ENCODE measurements at places on chromosomes 16 and 17. TPM values are rescaled to one million over a fixed set of nuclear protein-coding genes. Genes with fewer than 3 reads are reported as not detected.

DNA sequence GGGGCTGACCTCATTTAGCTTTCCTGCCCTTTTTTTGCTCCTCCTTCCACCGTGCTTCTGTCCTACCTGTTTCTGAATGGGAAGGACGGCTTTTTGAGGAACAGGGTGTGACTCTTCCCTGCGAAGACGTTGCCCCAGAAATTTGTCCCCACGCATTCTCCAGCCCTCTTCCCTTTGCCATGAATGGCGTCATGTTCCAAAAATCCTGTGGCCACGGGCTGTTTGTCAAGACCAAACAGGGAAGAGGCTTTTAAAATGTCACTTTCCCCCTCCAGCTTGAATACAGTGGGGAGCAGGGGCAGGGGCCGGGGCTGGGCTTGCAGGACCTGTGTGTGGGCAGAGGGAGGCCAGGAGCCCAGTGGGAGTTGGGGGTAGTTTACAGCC, 13.9 kb downstream of the MPRIP start:
- peak; percentile 7 for DNase-seq

The HBA2 gene
- 2.4 TPM for total RNA-seq

- no peak for DNase-seq
Observed at GRCh38 chr16:85670840-85671239, 17.9 kb downstream of the GINS2 start.

DNA sequence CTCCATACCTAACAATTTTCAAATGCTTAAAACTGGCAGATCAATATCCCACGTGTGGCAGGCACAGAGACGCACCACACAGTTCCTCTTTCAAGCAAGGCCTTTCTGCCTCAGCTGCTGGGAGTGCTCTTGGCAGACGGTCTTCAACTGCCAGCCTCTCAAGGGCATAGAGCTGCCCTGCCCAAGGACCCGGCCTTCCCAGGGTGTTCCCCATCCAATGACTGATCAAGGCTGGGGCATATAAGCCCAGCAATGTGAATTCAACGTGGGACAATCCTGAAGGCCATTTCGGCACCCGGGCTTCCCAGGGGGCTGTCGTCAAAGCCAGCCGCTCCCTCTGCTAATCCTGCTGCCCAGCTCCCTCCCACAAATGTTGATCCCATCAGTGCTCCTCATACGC, 107.1 kb downstream of the STX8 start:
- DNase-seq = no peak

DNA sequence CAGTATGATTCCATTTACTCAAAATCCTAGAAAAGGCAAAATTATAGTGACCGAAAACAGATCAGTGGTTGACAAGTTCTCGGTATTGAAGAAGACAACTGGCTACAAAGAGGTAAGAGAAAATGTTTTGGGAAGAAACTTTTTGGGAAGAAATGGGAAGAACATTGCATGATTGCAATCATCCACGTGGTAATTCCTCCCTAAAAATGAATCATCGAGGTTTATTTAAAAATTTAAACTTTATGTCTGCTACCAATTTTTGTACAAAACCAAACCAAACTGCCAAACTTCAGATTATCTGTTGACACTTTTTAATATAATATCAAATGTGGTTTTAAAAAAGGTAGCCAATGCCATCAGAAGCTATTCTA, 8.1 kb downstream of the SMURF2 start:
- no peak for DNase-seq

The GP1BA gene
- total RNA-seq = not detected

GRCh38 chr16:16578701-16579100, 199.8 kb downstream of the NPIPA7 start:
- no peak for DNase-seq

The HBQ1 gene
- total RNA-seq = 5.2 TPM

The TSPOAP1 gene
- 10.9 TPM for total RNA-seq

DNA sequence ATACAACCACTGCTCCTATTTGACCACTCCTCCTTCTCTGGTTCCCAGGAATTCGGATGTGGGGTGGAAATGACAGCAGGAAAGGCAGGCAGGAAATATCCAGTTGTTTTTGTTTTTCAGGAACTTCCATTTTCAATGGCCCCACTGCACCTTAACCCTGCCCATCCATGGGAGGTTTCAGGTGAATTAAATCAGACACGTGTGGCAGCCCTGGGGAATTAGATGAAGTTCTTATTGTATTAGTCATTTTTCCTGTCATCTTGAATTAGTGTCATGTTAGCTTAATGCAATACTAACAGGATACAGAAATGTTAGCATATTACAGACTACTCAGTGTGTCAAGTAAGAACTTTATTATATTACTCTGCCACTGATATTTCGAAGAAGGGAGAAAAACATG, 146.4 kb downstream of the CHD9NB start:
- DNase-seq = no peak

DNA sequence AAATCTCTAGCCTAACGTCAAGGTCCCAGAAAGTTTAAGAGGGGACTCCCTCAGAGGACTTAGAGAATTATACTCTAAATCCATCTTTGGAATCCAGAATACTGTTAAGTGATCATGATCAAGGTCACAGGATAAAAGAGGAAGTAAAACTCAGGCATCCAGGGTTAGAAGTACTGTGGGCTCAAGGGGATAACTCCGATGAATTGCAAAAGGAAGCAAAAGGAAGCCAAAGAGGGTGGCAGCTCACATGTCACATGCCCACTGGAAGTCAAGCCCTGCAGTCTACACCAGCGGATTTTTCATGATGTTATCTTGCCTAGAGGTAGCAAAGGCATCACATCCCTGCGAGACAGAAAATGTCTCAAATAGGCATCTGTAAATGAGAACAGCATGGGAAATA, 3.8 kb downstream of the ZNF821 start:
- DNase-seq = no peak

- DNase-seq = no peak
Observed at GRCh38 chr16:10889855-10890254, 12.9 kb downstream of the CIITA start.

DNA sequence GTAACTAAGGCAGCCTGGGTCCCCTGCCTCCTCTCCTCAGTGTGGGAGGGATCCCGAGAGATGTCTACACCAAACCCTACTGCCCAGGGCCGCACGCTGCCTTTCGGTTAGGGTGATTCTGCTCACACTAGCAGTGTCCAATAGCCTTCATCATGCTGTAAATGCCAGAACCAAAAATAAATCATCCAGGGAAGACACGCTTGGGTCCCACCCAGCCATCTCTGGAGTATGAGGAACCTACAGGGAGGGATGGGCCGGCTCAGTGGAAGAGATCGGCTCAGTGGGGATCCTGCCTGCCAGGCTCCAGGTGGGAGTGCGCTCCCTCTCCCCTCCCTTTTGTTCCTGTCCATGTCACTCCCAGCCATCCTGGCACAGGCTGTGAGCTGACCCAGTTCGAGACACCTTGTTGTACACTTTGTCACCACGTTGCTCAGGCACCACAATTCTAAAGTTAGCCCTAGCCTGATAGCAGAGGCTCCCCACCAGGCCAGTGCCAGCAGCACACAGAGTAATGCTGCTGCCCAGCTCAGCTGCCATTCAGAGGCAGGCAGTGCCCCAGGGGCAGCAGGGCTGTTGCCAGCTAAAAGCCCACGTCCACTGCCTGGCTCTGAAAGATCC, 24.5 kb downstream of the PEMT start:
- no peak for DNase-seq

- DNase-seq = no peak
Observed at GRCh38 chr16:75497558-75497957, 2.3 kb upstream of the CHST6 start.

- DNase-seq = peak; percentile 49
Observed at GRCh38 chr16:51113236-51114125, 37.6 kb downstream of the SALL1 start.

- DNase-seq = no peak
Observed at GRCh38 chr16:83355570-83356218, 452.1 kb upstream of the HSBP1 start.

The TMC6 gene
- total RNA-seq = 120 TPM

DNA sequence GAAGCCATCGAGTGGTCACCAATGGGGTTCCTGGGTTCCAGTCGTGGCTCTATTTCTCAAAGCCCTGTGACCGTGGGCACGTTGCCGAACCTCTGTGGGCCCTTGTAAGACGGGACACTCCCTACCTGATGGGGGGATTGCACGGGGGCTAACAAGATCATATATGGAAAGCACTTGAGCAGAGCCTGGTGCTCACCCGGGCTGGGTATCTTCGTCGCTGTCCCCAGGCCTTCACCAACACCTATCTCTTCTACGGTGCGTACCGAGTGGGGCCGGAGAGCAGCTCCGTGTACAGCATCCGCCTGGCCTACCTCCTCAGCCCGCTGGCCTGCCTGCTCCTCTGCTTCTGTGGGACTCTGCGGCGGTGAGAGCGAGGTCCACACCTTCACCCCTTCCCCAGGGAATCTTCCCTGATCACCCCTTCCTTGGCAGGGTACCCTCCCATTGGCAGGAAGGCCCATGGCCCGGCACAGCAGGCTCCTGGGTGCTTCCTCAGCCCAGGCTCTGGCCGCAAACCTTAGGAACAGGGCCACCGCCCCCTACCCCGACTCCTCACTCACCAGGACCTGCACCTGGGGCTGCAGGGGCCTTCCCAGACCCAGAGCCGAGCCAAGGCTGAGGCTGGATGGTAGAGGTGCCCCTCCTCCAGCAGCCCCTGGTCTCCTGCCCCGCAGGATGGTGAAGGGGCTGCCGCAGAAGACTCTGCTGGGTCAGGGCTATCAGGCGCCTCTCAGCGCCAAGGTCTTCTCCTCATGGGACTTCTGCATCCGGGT, 2.8 kb downstream of the TMC8 start:
- DNase-seq = no peak

DNA sequence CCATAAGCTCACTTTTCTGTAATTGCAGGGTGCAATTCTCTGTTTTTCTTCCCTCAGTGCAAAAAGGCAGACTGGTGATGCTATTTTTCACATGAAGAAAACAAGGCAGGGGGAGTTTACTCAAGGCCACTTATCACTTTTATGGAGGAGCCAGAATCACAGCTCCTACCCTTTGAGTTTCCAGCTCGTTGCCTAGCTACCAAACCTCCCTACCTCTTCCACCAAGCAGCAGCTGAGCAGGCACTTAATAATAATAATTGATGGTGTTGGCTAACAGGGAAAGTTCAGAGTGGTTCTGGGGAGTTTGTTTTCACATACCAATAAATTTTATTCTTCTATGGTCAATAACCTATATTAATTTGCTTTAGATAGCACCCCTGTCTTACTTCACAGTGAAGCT, 31.9 kb upstream of the MPHOSPH6 start:
- no peak for DNase-seq

DNA sequence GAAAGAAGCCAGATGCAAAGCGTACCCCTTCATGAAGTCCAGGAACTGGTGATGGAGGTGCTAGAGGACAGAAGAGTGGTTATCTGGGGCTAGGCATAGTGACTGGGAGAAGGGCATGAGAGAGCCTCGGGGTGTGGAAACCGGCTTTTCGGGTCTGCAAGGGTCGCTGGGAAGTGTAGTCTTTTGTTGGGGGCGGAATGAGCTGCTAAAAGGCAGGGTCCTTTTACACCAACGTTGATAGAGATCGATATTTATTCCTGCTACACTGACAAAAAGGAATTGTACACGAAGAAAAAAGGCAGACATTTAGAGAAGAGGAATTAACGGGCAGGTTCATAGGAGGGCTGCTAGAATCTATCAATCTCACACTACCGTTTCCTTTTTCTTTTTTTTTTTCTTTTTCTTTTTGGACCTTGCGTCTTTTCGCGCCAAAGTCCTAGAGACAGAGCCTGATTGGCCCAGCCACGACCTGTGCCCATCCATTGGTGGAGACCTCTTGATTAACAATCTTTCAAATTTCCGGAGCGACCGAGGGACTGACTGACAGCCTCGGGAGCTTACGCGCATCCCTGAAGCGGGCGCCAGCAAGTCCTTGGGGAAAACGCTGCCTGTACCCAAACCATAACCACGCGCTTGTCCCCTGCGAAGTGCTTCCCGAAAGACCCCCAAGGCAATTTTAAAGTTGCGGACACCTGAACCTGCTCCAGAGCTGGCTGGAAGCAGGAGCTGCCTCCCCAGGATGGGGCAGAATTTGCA, 27.7 kb upstream of the DHRS7B start:
- peak; percentile 81 for DNase-seq

DNA sequence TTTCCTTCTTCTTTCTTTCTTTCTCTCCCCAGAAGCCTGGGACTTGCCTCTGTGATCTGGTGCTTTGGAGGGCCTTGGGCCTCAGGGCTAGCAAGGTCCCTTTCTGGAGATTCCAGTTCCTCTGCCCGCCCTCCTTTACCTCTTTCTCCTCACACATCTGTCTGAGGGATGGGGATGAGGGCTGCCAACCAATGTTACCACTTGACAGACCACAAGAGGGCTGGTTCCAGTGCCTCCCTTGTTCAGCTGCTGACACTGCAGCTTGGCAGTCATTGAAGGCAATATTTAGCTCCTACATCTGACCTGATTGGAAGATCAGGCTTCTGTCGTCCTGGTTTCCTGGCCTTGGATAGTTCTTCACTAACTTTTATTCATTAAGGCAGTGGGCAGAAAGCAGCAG, 3.6 kb upstream of the ZNF652 start:
- peak; percentile 52 for DNase-seq

- DNase-seq = no peak
Observed at GRCh38 chr17:71142333-71142732, 973.0 kb downstream of the KCNJ2 start.

DNA sequence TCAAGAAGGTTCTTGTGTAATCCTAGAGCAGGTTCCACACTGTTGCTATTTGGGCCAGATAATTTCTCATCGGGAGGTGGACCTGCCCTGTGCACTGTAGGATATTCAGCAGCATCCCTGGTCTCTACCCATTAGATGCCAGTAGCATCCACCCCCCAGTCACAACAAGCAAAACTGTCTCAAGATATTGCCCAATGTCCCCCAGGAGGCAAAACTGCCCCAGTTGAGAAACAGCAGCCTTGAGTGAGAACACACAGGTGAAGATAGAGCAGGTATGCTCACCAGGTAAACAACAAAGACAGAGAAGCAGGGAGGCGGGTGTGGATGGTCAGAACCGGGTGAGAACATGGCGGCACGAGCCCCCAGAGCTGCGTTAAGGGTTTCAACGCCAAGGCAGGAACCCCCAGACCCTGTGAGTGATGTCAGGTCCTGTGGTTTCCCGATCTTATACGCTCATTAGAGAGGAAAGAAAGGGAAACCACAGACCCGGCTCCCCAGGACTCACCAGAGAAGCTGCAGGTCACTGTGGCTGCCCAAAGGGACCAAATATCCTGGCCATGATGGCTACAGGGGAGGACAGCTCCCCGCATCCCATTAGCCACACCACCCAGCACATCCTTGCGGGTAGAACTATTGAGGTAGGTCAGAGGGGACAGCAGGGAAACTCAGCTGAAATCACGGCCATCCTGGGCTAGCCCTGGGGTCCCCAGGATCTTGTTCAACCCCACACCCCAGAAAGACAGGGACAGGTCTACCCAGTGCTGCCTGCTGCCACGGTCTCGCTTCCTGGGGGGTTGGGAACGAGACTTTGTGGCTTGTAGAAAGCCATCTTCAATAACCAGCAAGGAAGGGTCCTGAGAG, 21.2 kb downstream of the CDC42EP4 start:
- DNase-seq = no peak

DNA sequence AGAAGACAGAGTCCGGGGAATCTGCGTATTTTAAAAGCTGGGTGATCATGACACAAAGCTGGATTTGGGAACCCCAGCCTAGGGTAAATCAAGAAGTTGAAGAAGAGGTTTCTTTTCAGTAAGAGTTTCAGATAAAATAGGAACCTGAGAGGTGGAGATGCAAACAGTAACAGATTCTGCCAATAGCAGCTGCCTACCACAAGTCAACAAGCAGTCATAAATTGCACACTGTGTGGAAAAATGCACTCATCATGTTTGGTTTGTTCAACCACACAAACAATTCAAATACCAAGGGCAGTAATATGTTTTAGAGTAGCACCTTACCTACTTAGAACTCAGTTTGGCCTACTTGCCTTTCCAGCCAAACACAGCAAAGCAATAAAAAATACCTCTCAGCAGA, 14.0 kb downstream of the MYO1D start:
- DNase-seq = no peak

The CDYL2 gene
- total RNA-seq = 5.4 TPM

The SMTNL2 gene
- 2.7 TPM for total RNA-seq

All from WTC11 (cell line).